Effector memory CD8-positive, alpha-beta T cell (primary cell): ENCODE measurements at places on chromosomes 6 and 20.

DNA sequence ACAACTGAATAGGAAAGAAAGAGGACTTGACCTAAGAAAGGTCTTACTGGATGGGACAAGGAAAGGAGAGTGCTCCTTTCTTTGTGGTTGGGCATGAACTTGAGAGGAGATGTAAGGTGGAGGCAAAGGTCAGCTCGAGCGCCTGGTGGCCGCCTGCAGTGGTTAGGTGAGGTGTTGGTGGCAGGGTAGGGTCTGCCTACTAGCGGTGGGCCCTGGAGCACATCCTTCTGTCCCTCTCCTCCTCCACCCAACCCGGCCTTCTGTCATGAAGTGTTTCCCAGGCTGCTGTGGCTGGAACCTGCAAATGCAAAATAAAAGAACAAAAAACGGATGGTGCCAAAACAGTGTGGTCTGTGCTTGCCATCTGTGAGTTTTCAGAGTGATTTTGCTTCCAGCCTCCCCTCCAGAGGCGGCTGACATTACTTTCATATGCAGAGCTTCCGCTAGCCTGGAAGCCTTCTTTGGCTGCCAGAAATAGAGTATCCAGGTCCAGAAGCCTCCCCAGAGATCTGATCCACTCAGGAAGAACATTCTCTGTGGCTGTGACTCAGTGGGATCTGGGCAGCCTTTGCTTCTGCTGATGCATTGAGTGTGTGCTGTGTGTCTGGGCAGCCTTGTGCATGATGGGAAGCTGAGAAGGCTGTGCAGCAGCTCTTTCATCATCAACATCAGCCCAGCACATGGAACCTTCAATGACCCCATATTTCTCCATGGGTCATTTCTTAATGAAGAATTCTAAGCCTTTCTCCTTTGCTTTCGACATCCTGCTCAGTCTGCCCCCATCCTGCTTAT lies 79.8 kb upstream of the FAM184A start:
- DNase-seq, result no peak

DNA sequence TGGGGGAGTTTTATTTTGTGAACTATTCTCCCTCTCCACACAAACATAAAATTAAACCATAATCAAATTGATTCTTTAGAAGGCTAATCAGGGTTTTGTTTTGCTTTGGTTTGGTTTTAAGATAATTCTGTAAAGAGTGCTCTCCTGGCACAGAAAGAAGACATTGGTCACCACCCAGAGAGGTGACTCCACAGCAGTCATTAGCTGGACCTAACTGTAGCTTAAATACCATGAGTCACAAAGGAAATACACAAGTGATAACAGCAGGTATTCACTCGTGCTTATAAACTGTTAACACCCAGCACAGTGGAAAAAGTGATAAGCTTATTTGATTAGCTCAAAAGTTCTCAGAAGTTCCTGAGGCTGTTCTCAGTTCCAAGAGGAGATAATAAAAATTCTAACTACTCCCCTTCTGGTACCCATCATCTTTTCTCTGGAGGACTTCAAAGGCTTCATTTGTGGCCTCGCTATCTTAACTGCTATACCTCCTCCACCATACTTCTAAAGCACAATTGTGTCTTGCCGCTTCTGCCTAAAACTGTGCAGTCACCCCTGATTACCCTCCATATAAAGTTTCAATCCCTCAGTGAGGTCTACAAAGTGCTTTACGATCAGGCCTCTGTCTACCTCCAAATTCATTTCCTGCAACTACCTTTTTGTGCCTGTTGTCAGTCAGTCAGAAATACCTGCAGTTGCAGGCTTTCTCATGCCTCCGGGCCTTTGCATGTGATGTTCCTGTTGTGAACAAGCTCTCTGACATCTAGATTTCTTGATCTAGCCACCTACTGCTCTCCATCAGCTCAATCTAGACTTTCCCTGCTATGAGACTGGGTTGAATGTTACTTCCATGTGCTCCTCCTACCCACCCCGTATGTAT lies 201.1 kb downstream of the SAMD5 start:
- no peak for DNase-seq

DNA sequence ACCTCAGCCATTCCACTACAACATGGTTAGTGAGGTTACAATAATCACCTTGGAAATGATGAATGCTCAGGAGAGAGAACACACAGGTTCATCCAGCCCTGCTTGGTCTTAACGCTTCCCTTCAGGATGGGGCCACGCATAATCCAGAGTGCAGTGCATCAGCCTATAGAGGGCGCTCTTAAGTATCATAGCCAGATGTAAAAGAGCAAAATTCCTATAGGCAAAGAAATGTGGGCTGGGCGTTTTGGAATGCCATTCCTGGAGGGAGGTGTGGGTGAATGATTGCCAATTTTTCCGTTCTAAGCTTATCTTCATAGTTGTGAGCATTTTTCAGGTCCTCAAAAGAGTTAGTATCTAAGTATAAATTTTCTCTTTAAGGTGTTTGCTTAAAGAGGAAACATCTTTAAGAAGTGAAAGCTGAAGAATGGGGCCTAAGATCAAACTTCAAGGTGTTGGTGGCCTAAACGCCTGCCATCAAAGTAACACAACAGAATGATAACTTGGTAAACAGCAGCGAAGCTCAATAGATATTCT lies 1.8 kb downstream of the RIPOR2 start:
- DNase-seq, result peak; percentile 41

- DNase-seq, result no peak
Measured at GRCh38 chr6:167751579-167752115, 75.1 kb upstream of the AFDN start.

DNA sequence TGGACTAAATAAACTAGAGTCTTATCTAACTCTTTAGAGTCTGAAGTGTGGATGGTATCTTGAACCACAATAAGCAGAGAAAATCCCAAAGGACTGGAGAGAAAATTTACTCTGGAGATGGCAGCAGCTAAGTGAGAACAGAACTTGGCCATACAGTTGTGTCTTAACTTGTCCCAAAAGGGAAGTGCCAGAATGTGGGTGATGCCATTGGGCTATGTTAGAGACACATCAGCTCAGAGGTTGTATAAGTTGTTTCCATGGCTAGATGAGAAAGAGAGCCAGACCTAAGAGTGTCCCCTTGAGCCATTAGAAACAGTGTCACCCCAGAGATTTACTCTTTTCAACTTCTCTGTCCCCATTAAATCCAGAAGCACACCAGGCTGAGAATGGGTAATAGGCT lies 36.2 kb downstream of the FOXO3 start:
- no peak for DNase-seq

DNA sequence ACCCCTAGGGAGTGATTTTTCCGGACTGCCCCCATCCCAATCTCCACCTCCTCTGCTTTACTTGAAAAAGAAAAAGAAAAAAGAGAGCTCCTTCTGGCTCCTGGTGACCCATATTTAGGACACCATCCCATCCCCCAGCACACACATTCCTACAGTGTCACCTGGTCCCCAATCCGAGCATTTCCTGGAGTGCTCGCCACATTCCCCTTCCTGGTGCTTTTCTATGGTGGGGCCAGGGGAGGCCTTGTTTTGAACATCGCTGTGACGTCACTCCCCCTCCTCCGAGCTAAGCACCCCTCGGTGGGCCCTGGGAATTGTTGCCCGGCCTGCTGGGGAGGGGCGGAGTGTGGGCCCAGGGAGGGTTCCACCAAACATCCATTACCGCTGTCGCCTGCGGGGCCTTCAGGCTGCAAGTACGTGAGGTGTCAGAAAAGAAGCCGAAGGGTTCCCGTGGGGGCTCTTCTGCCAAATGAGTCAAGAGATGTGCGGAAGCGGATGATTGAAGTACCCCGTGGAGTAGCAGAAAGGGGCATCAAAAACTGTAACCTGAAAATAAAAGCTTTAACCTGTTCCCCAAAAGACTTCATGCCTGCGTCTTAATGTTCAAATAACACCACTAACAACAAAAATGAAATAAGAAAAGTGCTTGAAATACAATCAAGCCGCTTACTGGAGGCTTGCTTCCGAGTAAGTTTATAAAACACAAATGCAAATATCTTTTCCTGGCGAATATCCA lies 2.8 kb upstream of the FOXC1 start:
- DNase-seq, result no peak

- DNase-seq, result no peak
Measured at GRCh38 chr6:168782187-168782751, 341.3 kb downstream of the SMOC2 start.

GRCh38 chr6:108497883-108498282 lies 62.8 kb upstream of the FOXO3 start:
- no peak for DNase-seq

- DNase-seq, result no peak
Measured at GRCh38 chr6:143390278-143390677, 60.2 kb downstream of the ADAT2 start.

GRCh38 chr6:144285548-144285797 lies 338 bp downstream of the UTRN start:
- DNase-seq, result no peak

DNA sequence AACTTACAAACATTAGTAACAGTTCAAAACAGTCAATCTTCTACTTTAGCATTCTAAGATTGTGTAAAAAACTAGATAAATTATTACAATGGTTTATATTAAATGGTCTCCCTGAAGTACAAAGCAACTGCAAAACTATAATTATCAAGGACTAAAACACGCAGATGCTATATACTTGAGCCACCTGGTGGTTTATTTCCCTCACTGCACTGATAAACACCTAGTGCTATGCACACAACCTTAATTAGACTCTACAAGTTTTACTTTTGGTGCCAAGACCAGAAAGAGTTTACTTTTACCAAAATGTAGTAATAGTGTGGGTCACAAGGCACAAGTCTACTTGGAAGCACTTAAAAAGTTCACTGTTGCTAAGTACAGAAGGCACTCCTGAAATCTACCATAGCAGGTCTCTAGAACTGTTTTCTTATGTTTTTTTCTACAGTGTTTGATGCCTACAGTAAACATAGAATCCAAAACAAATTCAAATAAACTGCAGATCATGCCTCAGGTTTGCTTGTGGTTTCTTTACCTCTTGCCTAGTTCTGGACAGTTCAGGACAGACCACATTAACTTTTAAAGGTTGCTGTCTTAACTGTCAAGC lies 49.2 kb downstream of the GMDS start:
- peak; percentile 29 for DNase-seq

DNA sequence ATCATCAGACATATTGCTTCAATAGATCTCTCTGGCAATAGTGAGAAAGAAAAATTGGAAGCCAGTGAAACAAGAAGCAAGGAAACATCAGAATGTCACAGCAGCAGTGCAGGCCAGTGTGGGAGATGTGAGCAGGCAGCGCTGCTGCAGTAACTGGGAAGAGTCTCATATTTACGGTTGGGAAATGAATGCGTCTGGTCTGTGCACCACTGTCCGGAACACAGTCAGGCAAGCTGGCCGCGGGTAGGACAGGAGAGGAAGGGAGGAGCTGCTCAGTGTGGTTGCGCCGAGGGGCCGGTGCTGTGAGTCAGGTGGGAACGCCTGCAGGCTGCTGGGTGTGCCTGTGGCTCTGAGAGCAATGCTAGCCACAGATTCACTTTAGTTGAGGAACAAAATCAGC lies 6.4 kb upstream of the PSMG4 start:
- DNase-seq, result no peak
